HFFc6 (cell line): ENCODE measurements at places on chromosomes 1 and 21. TPM values are rescaled to one million over a fixed set of nuclear protein-coding genes. Genes with fewer than 3 reads are reported as not detected.
A peak's percentile ranks its signal among the peaks of the same experiment; 100 is the strongest.

GRCh38 chr1:101301446-101302057 is 64.7 kb downstream of the S1PR1 start:
- peaks cover 2% of the 10 kb centered on the region; the same call in 1 of the 2 replicates for H3K27me3 ChIP-seq
- H3K4me3 ChIP-seq = no peak overlapping the region
- no peaks in the 10 kb centered on the region for H3K36me3 ChIP-seq
- H3K27ac ChIP-seq = peak overlapping the region; percentile 62; the same call in 1 of the 2 replicates

Gene AMY2A
- total RNA-seq = not detected in 3 replicates

Gene CYP4A22
- not detected in 3 replicates for total RNA-seq

- 0 out of 2 replicates have a peak, but pooled peaks cover 2% of the 10 kb centered on the region for H3K27me3 ChIP-seq
- no peak overlapping the region for H3K27ac ChIP-seq
- no peaks in the 10 kb centered on the region for H3K4me1 ChIP-seq
- H3K36me3 ChIP-seq = no peaks in the 10 kb centered on the region
- no peak overlapping the region for H3K4me3 ChIP-seq
- DNase-seq = no peak
Observed at GRCh38 chr1:208787219-208787618, 543.0 kb upstream of the PLXNA2 start.

Gene NBPF6
- not detected in 3 replicates for total RNA-seq

GRCh38 chr1:151871284-151872030 is 17.9 kb upstream of the THEM5 start:
- peaks cover 6% of the 10 kb centered on the region; the same call in 1 of the 2 replicates for H3K36me3 ChIP-seq
- H3K4me3 ChIP-seq = no peak overlapping the region
- H3K27me3 ChIP-seq = peaks cover 2% of the 10 kb centered on the region; the same call in 1 of the 2 replicates
- no peak overlapping the region for H3K27ac ChIP-seq

Gene HES2
- 0.14 to 0.29 TPM in 2 of 3 replicates, not detected in the other for total RNA-seq
